NCI-H2029 treated with DMSO at 0.1 percent for 48 hours (cell line): ENCODE measurements at places on chromosomes 2 and 18.

DNA sequence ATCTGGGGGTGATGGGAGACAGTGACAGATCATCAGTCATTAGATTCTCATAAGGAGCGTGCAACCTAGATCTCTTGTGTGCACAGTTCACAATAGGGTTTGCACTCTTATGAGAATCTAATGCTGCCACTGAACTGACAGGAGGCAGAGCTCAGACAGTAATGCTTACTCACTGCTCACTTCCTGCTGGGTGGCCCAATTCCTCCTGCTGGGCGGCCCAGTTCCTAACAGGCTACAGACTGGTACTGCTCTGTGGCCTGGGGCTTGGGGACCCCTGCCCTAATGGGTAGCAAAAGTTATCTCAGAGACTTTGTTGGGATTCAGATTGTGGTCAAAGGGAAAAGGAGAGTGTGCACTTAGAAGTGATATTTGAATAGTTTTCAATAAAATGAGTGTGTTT, 840.1 kb upstream of the ID2 start:
- DNase-seq, result no peak

DNA sequence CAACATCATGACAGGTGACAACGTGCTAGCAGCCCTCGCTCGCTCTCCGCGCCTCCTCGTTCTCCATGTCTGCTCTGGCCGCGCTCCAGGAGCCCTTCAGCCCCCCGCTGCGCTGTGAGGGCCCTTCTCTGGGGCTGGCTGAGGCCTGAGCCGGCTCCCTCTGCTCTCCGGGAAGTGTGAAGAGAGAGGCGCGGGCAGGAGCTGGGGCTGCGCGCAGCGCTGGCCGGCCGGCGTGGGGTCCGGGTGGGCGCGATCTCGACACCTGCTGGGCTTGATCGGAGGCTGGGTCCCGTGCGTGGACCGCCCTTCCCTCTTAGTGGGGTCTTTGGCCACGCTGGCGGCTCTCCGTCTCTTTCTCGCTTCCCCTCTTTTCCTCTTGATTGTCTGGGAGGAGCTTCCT, 195.5 kb downstream of the ANKRD30BL start:
- no peak for DNase-seq

DNA sequence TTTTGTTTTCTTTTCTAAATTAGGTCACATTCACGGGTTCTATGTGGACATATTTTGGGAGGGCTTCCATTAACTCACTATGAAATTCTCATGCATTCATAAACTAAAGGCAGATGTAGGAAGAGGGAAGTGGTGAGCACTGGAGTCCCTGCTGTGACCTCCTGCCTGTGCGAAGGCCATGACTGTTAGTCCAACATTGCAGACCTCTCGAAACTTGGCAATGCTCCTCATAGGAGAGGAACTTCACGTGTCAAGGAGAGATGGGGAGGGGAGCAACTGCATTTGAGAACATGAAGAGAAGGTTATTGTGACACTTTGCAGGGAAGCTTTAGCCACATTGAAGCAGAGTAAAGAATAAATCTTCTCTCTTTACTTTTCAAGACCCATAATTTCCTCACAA, 126.4 kb upstream of the HNMT start:
- DNase-seq, result no peak

GRCh38 chr18:9661564-9661963, 46.5 kb upstream of the RAB31 start:
- DNase-seq, result no peak

GRCh38 chr18:27413495-27414401, 228.6 kb upstream of the CHST9 start:
- no peak for DNase-seq

DNA sequence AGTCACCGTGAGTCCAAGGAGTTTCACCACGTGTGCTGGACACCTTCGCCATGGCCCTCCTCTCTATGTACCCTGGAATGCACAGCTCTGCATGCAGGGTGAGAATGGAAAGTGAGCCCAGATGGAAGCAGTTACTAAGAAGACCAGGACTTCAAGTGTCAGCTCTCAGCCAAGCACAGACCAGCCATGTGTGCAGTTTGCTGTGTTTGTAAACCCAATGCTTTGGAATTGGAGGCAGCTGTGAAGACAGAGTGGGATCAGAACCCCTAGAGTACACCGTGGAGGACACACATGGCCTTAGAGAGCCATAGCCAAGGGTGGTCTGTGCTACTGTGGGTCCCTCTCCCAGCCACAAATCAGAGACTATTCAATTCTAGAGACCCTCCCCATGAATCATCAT, 655.5 kb upstream of the ID2 start:
- DNase-seq, result no peak
